ENCODE measurements at places on chromosomes 16 and 17.

DNA sequence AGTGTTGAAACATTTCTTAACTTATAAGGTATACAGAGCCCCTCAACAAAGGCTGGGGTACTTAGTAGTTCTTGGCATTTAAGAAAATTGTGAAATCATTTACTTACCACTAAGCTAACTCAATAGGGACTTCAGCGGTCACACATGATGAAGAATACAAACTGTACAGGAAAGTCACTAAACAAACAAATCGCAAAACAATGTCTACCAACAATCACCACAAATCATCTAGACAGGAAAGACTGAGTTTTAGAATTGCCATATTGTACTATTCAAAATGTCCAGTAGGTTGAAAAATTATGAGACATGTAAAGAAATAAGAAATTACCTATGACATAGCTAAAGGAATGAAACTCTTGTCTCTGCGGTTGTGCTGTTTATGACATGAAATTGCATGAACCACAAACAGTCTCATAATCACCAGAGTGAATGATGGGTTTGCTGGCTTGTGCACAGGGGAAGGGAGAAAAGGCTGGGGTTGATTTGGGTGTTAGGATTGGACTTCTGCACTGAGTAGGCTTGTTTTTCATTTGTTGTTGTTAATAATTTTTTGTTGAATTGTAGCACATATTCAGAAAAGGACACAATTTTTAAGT is 441.1 kb upstream of the MON1B start:
- DNase-seq, result no peak

GRCh38 chr16:49788986-49789385 is 66.9 kb downstream of the ZNF423 start:
- DNase-seq, result no peak

DNA sequence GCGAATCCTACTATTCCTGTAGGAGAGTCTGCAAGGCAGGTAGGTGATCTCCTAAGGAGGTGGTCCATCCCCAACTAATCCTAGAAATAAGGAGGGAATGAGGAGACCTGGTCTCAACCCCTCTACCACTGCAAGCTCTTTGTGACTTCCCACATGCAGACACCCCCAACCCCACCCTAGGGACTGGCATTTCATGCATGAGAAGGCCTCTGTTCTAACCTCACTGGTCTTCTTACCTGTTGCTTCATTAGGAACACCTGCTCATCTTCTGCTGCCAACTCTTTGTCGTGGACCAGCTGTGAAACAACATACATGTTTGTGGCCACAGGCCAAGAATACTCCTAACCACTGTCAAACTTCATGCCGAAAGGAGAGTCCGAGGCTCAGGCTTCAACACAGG is 22.6 kb downstream of the DYNC1LI2 start:
- no peak for DNase-seq

DNA sequence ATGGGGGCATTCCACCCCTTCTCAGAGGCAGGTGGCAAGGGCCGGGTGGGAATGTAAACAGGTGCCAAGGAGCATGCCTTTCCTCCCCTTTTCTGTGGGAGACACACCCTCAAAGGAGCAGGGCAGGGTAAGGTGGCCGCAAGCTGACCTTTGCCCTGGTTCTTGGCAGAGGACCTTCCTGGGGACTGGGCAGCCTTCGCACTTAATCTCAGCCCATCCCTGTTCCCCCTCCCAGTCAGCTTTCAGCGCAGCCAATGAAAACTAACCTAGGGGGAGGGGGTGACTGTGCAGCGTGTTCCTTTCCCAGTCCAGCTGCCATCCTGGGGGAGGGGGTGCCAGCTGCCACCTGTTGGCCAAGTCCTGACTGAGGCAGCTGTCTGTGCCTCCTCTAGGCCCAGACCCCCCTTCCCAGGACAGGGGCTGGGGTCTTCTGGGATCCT is 2.8 kb downstream of the TRAF4 start:
- no peak for DNase-seq

DNA sequence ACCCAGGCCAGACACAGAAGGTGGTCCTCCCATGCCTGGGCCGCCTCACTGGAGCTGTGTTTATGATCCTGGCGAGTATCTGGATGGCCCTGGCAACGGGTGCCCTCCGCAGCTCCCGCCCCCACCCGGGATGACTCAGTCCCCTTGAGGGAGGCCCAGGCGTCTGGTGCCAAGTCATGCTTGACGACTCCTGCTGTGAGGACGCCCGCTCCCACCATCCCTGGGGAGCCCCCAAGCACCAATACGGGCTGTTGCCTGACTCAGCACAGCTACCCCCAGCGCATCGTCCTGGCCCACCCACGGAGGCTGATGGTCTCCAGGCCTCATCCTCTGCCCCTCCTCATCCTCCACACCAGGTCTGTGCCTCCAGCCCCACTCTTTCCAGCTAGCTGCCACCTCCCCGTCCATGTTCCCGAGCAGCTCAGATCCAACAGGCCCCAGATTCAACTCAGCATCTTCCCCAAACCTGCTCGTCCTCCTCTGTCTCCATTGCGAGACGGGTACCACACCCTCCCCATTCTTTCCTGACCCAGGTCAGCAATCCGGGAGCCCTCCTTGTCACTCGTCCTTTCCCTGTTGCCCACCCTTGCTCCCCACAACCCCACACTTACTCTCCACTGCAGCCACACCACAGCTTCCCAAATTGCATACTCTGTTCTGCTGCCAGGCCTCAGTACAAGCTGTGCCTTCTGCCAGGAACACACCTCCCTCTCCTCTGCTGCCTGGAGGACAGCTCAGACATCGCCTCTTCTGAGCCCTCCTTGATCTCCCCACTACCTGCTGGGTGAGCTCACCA is 2.6 kb downstream of the CAMKK1 start:
- peak; percentile 90 for DNase-seq

GRCh38 chr17:66647391-66647983 is 187.4 kb upstream of the CACNG5 start:
- DNase-seq, result no peak

DNA sequence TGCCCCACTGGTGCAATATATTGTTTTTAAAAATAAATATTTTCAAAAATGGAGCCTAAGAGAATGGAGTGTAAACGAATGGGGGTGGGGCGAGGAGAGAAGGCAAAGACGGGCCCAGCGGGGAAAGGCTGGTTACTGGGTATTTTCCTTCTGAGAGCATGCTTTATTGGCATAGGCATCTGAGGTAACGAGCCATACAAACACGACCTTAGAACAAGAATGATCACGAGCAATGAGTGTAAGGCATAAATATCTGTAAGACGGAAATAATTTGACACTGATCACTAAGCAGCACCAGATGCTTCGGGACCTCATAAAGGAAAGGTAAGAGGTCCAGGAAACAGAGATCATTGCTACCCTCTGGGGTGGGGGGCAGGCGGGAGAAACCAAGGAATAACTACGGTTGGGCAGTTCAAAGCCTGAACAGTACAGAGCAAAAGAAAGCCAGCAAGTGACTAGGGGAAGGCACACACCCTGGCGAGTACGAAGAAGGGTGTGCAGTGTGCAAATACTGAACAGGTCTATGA is 959 bp downstream of the SSH2 start:
- DNase-seq, result peak; percentile 2

- DNase-seq, result peak; percentile 49
These were observed 47.2 kb downstream of the YPEL2 start for GRCh38 chr17:59378675-59379074.

- DNase-seq, result no peak
These were observed 114.5 kb downstream of the SMG6 start for GRCh38 chr17:2188971-2189630.

GRCh38 chr17:5220074-5220473 is 14.6 kb downstream of the SCIMP start:
- DNase-seq, result no peak

GRCh38 chr16:55248494-55248893 is 75.5 kb upstream of the IRX6 start:
- DNase-seq, result no peak

DNA sequence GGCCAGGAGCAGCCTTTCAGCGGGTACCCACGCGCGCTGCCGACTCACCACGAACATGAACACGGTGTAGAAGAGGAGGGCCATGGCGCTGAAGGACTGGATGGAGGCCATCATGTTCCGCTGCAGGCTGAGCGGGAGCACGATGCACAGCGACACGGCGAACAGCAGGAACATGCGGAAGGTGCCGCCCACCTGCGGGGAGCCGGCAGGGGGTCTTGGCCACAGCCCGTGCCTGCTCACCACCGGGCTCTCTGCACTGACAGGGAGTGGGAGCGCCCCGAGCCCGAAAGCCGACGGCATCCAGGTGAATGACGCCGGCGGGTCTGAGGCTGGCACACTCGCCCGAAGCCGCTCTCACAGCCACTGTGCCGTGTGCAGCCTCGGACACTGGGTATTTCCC is 13.0 kb downstream of the SLC38A10 start:
- DNase-seq, result no peak

GRCh38 chr17:63369233-63369632 is 76.9 kb downstream of the CYB561 start:
- DNase-seq, result no peak

DNA sequence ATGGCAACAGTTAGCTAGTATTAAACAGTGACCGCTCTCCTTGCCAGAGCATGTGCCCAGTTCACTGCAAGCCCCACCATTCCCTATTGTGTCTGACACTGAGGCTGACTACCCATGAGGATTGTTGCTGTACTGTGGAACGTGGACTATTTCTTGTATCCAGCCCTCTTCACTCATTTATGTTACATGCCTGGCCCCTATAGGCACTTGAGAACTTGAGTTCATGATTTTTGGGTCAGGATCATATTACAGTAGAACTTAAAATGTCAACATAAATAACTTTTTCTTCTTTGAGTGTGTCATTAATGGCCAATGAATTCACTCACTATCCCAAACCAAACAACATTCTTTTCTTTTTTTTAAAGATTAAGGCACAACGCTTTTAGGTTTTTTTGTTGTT is 55.7 kb downstream of the LYRM1 start:
- no peak for DNase-seq

- DNase-seq, result no peak
These were observed 34.5 kb upstream of the TMC5 start for GRCh38 chr16:19382887-19383816.

DNA sequence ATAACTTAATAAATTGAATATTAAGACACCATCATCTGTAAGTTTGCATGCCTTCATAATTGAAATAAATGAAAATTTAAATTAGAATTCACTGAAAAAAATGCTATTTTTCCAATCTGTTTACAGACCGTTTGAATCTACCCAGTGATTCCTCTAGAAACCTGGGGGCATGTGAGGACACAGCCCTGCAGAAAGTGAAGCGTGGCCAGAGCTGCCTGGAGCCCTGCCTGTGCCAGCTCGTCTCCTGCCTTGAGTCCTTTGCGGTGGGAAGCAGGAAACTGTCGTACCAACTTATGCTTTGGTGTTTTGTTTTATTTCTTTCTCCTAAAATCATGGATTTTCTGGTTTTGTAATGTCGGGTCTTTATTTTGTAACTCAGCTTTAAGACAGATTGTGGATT is 67.8 kb upstream of the FA2H start:
- DNase-seq, result no peak

DNA sequence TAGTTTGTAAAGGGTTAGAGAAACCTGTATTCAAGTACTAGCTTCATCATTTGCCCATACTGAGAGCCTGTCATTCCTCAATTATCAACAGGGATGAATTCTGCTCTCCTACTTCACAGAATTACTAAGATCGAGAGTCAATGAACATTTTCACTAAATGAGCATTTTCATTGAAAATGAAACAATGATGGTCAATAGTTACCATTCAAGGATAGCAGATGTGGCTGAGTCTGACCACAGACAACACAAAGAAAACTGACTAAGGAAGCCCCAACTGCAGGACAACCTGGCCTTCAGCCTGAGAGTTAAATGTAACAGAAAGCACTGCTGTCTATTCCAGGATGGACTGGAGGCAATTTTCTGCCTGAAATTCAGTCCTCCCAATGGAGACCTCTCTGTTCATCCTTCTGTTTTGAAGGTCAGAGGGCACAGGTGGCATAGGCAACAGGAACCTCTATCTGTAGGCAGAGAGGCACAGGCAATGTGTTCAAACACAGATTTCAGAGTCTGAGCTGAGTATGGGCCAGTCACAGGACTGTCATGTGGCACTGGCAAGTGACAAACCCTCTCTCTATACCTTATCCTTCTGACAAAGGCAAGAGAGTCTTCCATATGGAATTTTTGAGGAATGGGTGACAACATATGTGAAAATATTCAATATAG is 19.5 kb downstream of the TRAF4 start:
- DNase-seq, result no peak

DNA sequence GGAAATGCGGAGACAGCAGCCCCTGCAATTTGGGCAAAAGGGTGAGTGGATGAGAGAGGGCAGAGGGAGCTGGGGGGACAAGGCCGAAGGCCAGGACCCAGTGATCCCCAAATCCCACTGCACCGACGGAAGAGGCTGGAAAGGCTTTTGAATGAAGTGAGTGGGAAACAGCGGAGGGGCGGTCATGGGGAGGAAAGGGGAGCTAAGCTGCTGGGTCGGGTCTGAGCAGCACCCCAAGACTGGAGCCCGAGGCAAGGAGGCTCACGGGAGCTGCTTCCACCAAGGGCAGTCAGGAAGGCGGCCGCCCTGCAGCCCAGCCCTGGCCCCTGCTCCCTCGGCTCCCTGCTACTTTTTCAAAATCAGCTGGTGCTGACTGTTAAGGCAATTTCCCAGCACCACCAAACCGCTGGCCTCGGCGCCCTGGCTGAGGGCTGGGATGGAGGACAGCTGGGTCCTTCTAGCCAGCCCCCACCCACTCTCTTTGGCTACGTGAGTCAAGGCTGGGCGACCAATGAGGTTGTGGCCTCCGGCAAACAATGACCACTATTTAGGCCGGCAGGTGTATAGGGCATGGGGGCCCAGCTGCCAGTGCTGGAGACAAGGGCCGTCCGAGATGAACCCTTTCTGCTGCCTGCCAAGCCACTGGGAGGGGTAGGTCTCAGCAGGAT is 507 bp downstream of the SERPINF1 start:
- no peak for DNase-seq

DNA sequence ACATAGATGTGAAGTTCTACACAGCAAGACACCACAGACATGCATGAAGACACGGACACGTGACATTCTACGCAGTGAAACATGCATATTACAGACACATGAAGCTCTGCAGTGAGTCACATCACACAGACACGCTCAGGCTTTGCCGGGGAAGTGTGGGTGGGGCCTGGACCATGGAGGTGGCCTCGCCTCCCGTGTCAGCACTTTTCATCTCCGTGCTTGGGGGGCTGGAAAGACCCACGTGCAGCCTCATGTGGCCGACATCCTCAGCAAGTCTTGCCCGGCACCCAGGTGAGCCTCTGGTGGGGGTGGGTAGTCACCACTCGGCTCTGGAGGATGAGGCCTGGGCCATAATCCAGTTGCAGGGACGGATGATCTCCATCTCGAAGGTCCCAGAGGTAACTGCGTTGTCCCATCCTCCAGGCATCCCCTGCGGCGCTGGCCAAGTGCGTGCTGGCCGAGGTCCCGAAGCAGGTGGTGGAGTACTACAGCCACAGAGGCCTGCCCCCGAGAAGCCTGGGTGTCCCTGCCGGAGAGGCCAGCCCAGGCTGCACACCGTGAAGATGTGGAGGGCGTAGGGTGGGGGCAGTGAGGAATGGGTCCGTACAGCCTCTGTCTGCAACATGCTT is 17.3 kb upstream of the DPEP1 start:
- DNase-seq, result no peak

- no peak for DNase-seq
These were observed 45.3 kb downstream of the GRIN2A start for GRCh38 chr16:10136916-10137315.

Data from amniotic stem cell (primary cell).